GF-D8 (cell line): ENCODE measurements at places on chromosomes 5 and 9.

DNA sequence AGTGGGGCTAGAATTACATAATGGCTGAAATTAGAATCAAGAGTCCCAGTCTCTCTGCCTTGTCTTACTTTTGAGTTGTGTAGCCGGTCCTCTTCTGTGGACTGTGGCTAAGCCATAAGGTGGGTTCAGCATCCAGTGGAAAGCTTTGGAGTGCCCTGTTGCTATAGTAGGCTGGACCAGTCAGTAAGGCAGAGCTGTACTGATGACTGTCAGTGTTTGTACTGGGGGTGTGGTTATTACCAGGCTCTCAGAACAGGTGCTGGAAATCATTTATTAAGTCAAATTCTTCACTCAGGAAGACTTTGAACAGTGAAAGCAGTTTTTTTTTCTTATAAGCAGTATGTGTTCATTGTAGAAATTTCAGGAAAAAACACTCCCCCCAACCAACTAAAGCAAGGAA, 129.4 kb downstream of the ZSWIM6 start:
- DNase-seq, result no peak

DNA sequence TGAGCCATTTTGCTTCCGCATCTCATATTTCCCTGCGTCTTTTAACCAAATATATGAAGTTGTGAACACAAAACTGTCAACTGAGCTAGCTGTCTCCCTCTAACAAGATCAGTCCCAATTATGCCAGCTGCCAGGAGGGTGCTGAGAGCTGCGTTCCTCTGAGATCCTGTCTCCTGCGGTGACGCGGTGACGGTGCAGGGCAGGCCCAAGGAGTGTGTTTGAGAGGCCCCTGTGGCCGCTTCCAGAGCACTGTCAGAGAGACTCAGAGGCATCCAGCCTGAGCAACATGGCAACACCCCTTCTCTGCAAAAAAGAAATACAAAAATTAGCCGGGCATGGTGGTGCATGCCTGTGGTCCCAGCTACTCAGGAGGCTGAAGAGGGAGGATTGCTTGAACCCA, 126.3 kb upstream of the FOXD4L5 start:
- DNase-seq, result no peak

DNA sequence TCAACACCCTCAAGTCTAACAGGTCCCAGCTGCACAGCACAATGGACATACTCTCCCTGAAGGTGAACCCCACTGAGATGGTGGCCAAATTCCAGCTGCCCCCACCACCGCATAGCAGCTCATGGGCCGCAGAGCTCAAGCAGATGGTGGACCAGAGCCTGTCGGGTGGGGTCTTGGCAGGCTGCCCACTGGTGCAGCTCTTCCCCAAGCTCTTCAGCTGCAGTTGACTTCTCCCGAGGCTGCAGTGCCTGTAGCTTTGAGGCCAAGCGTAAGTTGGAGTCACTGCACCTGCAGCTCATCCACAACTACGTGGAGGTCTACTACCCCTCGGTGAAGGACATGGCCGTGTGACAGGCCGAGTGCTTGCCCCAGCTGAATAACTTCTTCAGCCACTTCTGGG, 56.6 kb upstream of the SPTLC1 start:
- no peak for DNase-seq

DNA sequence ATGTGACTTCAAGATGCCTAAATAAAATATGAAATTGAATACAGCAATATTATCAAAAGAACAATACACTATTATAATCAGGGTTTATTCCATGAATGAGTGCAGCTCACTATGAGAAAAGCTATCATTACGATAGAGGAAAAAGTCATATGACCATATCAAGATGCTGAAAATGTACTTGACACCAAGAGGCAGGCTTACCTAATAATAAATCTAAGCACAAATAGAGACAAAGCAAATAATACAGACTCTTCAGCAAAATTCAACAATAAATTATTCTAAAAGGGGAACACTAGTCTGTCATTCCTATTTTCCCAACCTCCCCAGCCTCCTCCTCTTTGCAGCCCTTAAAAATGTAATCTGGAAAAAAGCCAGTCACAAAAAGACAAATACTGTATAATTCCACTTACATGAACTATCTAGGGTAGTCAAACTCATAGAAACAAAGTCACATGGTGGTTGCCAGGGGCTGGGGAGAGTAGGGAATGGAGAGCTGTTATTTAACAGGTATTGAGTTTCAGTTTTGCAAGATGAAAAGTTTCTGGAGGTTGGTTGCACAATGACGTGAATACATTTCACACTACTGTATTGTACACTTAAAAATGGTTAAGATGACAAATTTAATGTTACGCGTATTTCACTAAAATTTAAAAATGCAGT, 148.4 kb downstream of the NFIB start:
- DNase-seq, result no peak

DNA sequence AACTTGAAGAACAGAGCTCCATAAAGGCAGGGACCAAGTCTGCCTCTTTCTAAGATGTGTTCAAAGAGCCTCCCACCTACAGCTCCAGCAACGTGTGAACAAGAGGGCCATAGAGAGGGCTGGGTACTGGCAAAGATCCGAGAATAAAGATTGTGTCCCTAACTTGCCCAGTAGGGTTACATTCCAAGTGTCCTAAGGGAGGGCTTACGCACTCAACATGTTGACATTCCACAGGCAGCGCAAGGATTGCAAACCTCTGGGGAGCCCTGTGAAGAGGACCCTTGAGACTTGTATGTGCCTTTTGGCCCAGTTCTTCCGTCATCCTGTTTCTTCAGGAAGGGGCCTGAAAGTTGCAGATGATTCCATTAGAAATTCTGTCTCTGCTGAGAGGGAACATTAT, 48.2 kb upstream of the ENTREP1 start:
- DNase-seq, result no peak

GRCh38 chr5:61625681-61626621, 293.9 kb downstream of the ZSWIM6 start:
- DNase-seq, result no peak

- DNase-seq, result no peak
Observed at GRCh38 chr5:147737921-147738320, 44.6 kb downstream of the JAKMIP2 start.

- no peak for DNase-seq
Observed at GRCh38 chr5:155794795-155795194, 532.2 kb upstream of the SGCD start.

DNA sequence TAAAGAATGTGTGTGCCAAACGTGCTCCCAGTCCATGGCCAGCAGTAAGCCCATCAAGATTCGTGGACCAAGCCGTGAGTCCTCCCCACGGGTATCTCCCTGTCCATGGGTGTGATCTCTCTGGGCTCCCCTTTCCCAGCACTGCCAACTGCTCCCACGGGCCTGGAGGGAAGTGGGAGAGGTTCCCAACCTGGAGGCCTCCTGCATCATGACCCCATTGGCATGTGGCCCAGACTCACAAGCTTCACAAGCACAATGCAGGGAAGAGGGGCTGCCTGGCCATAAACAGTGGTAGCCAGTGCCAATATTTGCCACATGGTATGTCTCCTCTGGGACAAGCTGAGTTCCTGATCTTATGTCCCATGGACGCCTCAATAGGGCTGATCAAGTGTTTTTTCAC, 59.1 kb downstream of the ABLIM3 start:
- no peak for DNase-seq

GRCh38 chr9:15722888-15723287, 170.0 kb downstream of the CCDC171 start:
- no peak for DNase-seq

- no peak for DNase-seq
Observed at GRCh38 chr5:127074466-127074865, 1.2 kb upstream of the C5orf63 start.

- DNase-seq, result no peak
Observed at GRCh38 chr9:120862452-120862851, 14.5 kb downstream of the PHF19 start.

DNA sequence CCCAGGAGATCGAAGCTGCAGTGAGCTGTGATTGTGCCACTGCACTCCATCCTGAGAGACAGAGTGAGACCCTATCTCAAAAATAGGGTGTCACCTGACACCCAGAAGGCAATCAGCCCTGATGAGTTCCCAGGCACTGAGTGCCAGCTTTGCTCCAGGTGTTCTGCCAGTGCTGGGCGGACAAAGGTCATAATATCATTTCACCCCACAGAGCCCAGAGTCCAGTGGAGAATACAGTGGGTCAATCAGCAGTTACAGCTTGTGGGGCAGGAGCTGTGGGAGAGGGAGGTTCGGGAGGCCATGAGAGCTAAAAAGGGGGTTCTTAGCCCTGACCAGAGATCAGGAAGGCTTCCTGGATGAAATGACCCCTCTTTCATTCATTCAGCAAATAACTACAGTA, 24.4 kb upstream of the SH3RF2 start:
- no peak for DNase-seq

GRCh38 chr5:100898504-100899346, 4.4 kb downstream of the ST8SIA4 start:
- DNase-seq, result no peak

DNA sequence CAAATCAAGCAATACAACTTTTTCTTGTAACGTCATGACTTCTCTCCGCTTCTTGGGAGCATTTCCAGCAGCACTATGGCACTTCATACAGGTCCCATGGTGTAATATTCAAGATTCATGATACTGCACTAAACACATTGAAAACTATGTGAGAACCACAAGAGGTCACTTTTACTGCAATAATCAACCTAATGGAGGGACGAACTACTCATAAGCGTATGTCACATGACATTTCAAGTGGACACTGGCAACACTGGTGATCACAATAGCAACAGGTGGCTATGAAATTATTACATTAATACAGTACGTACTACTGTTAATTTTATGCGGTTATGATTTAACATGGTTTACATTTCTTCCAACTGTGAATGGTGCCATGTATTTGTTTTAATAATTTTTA, 78.6 kb upstream of the TBC1D9B start:
- no peak for DNase-seq

DNA sequence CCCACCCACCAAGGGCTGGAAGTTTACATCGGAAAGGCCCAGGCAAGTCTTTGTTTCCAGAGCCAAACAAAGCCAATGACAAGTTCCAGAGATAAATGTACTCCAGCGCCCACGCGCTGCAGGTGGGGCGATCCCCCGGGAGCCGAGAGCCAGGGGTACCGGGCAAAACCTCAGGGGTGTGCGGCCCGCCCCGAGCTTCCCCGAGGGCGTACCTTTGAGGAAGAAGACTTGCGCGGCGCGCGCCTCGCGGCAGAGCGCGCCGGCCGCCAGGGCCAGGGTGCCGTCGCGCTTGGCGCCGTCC, 671 bp downstream of the DUSP1 start:
- no peak for DNase-seq

- no peak for DNase-seq
Observed at GRCh38 chr5:171945476-171945875, 61.0 kb downstream of the FBXW11 start.

- DNase-seq, result no peak
Observed at GRCh38 chr5:178625679-178626483, 969 bp downstream of the CLK4 start.

DNA sequence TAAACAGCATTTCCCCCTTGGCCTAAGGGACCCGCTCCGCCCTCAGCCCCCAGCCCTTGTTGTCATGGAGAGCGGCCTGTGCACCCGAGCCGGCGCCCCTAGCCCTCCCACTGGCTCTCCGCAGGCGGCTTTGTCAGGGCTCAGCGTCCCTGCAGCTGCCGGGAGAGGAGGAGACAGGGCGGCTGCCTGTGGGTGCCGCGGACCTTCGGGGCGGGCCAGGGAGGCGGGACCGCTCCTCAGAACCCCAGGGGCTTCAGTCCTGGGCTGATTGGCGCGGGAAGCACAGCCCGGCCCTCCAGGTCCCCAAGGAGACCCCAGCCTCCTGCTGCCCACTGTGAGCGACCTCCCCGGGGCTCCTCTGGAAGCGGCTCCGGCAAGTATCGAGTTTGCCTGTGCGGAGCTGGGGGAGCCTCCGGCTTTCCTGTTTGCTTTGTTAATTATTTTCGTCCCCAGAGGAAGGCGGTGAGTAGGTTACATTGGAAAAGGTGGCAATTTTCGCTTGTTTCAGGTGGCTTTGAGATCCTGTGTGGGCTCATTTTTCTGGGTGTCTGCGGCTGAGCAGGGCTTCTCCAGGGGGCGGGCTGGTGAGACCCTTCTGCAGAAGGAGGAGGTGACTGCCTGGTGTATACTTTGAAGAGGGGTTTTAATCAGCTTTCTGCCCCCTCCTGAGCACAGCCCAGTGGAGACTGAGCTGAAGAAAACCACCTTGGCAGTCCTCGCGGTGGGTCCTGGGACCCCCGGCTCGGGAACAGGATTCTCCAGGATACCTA, at the start of gene FGD3:
FGD3 (plus strand) TSS at position 256 of the 770 bp plus-strand sequence. CDS start 28,734 bp downstream, outside the sequence.
- DNase-seq, result no peak

DNA sequence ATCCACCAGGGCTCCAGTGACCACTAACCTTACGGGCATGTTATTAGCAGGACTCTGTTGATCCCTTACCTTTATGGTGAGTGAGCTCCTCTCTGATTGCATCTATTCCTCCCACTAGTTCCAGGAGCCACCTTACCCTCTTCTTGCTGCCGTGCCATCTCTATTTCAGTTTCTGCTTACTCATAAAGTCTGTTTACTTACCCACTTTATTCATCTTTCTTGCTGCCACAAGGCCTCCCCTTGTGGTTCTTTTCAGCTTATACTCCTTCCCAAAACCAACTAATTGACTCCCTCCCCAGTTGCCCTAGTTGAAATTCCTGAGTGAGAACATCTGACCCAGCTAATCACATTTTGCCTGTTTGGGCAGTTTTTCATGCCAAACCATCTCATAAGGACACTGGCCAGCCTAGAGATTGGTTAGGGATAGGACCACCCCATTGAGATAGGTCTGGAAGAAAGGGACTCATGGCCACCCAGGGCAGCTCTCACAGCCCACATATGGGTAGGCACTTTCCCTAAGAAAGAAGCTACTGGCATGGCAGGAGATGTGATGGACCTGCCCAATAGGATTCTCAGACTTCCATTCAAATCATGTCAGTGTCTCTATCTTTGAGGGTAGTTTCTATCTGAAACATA, 412.7 kb downstream of the EFNA5 start:
- DNase-seq, result no peak

DNA sequence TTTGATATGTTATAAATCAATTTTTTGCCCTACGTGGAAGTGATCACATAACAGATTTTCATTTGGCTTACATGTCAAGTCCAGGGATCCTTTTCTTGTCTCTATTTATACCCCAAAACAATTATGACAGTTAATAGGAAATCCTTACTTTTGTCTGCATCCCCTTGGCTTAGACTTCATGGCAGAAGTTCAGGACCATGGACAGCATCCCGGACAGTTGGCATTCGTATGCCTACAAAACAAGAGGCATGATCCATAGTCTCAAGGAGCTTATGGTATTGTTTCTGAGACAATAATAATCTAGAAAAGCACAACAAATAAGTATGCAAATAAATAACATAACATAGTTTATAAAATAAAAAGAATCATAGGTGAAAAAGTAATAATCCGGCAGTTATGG, 214.3 kb upstream of the GRIA1 start:
- no peak for DNase-seq

GRCh38 chr5:124932791-124933600, 186.6 kb upstream of the ZNF608 start:
- no peak for DNase-seq

DNA sequence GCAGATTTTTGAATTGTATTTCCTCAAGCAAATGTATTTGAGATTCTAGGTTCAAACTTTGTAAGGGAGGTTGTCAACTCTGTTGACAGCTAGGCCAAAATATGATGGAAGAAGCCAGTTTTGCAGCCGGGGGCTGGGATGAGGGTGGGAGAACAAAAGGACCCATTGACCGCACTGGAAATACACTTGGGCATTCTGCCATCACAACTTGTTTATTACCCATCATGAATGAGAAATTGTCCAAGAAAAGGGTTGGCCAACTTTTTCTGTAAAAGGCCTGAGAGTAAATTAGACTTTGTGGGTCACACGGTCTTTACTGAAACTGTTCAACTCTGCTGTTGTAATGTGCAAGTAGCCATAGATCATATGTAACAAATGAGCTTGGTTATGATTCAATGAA, 221.3 kb upstream of the KLF9 start:
- DNase-seq, result no peak

GRCh38 chr5:118818604-118819003, 169.7 kb downstream of the DTWD2 start:
- no peak for DNase-seq
